ENCODE measurements at places on chromosomes 5 and 9.

DNA sequence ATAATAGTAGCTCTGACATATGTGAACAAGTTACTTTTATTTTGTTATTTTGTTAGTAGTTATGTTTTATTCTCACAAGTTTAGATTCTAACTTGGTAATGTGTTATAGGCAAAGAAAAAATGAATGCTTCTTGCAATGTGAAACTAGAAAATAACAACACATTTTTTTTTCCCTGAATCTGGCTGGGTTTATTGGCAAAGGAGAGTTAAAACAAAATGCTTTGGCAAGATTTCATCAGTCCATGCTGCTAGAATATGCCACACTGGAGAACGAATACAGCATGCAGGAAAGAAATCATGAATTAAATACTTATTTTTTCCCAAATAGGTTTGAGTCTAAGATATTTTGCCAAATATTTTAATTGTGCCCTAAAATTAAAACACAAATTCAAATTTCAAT, 1048.1 kb upstream of the ACO1 start:
- DNase-seq: no peak

- no peak for DNase-seq
Measured at GRCh38 chr5:6768590-6769230, 55.5 kb downstream of the TENT4A start.

DNA sequence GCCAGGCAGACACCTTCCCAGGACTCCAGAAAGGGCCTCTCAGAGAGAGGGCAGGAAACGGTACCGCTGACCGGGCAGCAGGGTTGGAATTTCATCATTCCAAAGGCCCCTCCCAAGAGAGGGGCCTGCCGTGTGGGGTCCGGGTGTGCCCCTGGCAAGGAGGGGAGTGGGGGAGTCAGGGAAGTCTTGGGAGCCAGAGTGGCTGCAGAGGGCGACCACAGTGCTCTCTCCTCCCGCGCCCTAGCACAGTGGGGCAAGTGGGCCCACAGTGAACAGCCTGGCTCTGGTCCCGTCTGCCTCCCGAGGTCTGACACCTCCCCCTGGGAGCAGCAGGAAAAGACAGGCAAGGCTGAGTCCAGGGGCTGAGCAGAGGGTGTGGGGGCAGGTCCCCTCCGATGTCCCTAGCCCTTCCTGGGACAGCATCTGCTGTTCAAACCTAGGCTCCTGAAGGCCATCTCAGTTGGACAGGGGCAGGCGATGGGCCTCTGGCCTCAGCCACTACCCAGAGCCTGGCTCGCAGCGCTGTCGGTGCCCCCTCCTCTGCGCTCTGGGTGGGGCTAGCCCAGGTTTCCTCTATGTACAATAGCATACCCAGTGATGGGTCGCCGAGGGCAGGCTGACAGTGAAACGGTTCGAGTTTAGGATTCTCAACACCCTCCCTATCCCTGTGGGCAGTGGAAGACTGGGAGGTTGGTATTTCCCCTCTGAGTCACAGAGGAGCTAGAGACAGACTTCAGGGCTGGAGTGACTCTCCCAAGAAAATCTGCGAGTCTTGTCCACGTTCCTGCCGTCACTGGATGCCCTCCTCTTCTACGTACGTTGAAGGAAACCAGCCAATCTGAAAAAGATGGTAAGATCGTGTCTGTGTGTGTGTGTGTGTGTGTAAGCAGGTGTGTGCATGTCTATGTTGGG, 25.4 kb upstream of the SARDH start:
- no peak for DNase-seq

- no peak for DNase-seq
Measured at GRCh38 chr5:179127136-179128040, 67.2 kb downstream of the ZNF354C start.

GRCh38 chr5:140176031-140176387, 1.0 kb downstream of the CYSTM1 start:
- no peak for DNase-seq

GRCh38 chr5:169956756-169957155, 23.5 kb downstream of the INSYN2B start:
- no peak for DNase-seq

- DNase-seq: no peak
Measured at GRCh38 chr5:59285300-59286016, 608.1 kb downstream of the PDE4D start.

- no peak for DNase-seq
Measured at GRCh38 chr9:109886041-109886440, 106.0 kb downstream of the PALM2AKAP2 start.

- no peak for DNase-seq
Measured at GRCh38 chr5:73940801-73941200, 314.8 kb downstream of the ARHGEF28 start.

GRCh38 chr9:109817846-109818472, 38.0 kb downstream of the PALM2AKAP2 start:
- DNase-seq: no peak

DNA sequence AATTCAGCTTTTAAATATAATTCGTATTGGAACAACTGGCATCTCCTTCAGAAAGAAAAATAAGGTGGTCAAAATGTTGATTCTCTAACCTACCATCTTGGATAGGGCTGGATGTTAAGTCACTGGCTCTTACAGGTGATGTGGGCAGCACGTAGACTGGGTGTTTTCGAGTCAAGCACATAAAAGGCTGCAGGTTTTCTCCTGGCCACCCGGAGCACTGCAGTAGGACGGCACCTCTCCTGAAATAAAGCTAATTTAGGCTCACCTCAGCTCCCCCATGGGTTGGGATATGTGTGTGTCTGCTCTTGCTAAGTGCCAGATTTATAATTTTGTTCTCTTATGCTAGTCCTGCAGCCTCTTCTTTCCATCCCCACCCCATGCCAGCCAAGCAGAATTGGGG, 80.3 kb downstream of the IQGAP2 start:
- DNase-seq: no peak

DNA sequence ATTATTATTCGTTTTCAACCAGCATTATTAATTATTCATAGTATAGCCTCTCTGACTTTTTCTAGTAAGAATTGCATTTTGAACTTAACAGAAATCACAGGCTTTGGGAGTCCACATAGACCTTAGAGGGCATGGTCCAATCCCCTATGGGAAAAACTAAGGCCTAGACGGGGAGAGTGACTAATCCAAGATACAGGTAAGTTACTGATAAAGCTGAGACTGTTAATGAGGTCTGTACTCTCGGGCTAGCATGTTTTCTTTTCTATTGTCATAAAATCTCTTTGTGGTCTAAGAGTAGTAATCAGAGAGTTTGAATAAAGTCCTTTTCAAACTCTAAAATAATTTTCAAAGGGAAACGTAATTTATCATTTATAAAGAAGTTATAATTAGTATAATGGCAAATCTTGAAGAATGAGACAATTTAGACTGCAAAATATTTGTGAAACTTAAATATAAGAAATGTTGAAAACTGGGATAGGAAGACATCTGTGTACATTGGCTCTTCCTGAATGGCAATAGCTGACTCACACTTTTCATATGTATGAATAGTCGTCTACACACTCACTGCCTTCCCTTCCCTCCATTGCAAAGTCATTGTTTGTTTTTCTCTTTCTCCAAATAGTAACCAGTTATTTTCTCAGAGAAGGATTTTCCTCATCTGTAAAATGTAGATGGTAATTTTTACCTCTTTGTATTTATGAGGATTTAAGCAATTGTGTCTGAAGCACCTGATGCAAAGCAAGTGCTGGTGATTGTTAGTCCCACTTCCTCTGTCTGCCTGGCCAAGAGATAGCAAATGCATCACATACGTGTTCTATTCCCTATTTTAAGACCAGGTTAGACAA, 207.9 kb upstream of the CD180 start:
- no peak for DNase-seq

DNA sequence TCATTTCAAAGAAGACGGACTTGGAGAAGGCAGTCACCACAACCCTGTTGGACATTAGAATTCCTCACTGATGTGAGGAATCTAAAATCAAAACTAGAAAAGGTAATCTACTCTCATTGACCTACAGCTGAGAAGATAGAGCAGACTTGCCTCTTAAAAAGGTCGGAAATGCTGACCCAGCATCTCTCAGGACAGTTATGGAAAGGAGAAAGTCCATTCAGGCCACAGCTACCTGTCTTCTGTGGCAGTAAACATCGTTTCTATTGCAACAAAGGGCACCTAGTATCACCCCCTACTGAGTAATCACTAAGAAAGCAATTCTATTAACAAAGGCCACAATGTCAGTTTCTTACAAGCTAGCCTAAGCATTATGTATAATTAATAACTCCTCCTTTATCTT, 601.7 kb downstream of the PRELID2 start:
- no peak for DNase-seq

DNA sequence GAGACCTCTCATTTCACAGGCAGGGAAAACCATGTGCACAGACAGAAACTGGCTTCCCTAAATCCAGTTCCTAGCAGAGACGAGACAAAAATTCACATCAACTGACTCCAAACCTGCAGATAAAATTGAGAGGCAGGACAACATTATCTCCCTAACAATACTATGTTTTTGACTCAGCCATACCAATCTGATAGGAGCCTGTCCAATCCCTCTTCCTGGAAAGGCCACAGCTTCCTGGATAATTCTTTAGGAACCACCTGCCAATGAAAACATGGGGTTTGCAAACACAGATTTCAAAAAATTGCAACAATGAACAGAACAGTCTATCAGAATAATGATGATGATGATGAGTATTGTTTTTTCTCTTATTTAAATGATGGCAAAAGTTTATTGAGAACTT, 22.4 kb downstream of the SH3TC2 start:
- no peak for DNase-seq

DNA sequence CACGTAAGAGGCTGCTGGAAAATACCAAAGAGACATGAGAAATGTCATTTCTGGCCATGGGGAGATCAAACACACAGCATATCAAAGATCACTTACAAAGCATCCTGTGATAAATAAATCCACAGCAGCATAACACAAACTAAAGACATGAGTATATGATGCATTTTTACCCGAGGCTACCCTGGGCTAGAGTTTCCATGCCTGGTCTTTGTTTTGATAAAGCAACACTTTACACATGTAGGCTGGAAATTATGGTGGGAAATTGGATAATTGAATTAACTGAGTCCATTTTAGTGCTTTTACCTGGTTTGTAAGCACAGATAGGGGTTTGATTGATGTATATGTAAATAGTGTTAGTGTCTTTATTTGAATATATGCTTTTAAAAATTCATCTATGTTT, 288.4 kb downstream of the AOPEP start:
- no peak for DNase-seq

- no peak for DNase-seq
Measured at GRCh38 chr5:59593439-59594007, 300.0 kb downstream of the PDE4D start.

- DNase-seq: no peak
Measured at GRCh38 chr9:92494856-92495255, 12.6 kb upstream of the ASPN start.

DNA sequence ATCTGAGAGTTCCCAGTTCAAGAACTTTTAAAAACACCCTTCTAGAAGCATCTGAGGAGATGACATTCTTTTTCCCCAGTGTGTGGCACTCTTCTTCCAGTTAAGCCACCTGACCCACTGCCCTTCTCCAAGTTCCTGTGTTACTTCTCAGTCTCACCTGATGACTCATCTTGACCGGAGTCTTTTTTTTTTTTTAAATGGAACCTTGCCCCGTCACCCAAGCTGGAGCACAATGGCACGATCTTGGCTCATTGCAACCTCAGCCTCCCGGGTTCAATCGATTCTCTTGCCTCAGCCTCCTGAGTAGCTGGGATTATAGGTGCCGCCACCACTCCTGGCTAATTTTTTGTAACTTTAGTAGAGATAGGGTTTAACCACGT, 224.1 kb upstream of the DAB2 start:
- DNase-seq: no peak

GRCh38 chr9:123679330-123679987, 250.5 kb downstream of the DENND1A start:
- no peak for DNase-seq

- DNase-seq: no peak
Measured at GRCh38 chr5:165560648-165561047, 2055.2 kb downstream of the MAT2B start.

- no peak for DNase-seq
Measured at GRCh38 chr5:107104040-107104995, 566.4 kb downstream of the EFNA5 start.

GRCh38 chr5:170355601-170356098, 33.5 kb downstream of the KCNMB1 start:
- DNase-seq: no peak

DNA sequence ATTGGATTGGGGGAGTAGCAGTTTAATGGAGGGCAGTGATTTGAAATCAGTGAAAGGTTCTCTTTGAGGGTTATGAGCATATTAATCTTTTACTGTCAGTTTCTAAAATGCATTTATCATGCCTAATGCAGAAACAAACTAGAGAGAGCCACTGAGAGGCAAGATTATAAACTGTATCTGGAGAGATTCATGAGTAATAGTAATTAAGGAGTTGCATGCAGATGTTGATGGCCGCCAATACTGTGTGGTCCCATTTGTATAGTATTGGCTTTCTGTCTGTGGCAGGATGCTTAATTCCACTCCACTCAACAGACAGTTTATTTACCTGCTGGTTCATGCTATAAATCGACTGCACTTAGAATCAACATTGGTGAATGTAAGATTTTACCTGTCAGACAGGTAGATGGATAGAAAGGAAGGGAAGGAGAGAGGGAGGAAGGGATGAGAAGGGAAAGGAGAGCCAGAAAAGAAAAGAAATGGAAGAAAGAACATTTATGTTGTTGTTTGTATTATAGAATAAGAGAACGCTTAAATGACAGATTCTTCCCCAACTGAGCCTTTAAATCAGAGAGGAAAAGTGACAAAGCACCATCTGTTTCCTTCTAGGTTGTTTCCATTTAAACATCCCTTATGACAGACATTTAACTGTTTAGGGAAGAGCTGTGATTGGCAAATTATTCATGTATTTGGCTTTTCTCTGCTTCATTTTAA, 146.5 kb downstream of the PAM start:
- no peak for DNase-seq

DNA sequence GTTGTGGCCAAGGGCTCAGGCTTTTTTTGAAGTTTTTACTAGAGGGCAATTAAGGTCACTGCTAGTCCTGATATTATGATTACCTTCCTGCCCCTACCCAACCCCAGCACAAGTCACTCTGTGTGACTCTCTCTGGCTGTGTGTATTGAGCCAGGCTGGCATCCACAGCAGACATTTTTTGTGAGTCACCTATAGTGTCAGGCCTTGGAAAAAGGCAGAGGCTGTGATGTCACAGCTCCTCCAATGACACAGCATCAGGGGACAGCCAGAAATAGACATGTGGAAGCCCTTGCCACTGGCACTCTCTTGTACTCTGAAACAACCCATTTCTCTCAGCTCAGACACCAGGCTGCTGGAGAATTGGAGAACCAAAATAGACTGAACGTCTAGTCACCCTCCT, 145.4 kb downstream of the NMUR2 start:
- DNase-seq: no peak

DNA sequence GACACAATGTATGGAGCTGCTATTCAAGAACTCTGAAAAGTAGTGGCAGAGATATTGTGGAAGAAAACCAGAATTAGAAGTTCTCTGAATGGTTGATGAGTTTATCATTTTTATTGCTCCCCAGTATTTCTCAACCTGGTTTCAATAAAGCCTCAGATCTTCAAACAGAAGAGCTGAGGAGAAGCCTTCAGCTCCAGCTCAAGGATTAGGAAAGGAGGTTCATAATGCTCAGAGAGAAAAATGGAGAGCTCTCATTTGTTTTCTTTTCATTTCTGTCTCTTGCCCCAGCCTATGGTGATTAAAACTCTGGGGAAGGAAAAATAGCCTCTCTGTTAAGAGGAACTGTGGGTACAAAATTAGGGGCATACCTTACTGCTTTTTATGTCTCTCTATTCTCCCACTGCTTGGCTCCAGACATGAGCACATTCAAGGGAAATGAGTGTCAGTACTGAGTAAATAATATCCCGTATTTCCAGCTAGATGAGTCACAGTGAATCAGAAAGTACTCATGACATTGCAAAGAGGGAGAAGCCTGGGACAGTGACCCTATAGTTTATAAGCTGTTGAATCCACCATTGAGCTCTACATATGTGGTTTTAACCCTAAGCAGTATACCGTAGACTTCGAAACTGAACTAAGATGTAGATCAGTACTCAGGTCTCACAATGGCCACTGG, 138.1 kb downstream of the EMB start:
- no peak for DNase-seq

Data from T-cell (primary cell).